ENCODE measurements at places on chromosomes 2 and 18. TPM values are rescaled to one million over a fixed set of nuclear protein-coding genes. Genes with fewer than 3 reads are reported as not detected.

The ATOH8 gene
- total RNA-seq = 8.4 TPM

The INO80B gene
- 12.5 TPM for total RNA-seq

The TBR1 gene
- total RNA-seq = not detected

The CTIF gene
- 16.7 TPM for total RNA-seq

The ARHGEF33 gene
- under 0.01 TPM for total RNA-seq

The CTDSP1 gene
- 44.4 TPM for total RNA-seq

The ABCB11 gene
- total RNA-seq = not detected

The MALL gene
- total RNA-seq = 8.9 TPM

The SLC4A5 gene
- 2.6 TPM for total RNA-seq

The SNTG2 gene
- total RNA-seq = under 0.01 TPM

The DNER gene
- total RNA-seq = 1.6 TPM

The MRPL44 gene
- total RNA-seq = 30.3 TPM

The THSD7B gene
- total RNA-seq = 2.1 TPM

The EN1 gene
- total RNA-seq = 4.2 TPM

The LRP1B gene
- 2.6 TPM for total RNA-seq

Data from skeletal muscle tissue (tissue), 5 donors.